Neural progenitor cell (in vitro differentiated cells): ENCODE measurements at places on chromosomes 11 and 22. TPM values are rescaled to one million over a fixed set of nuclear protein-coding genes. Genes with fewer than 3 reads are reported as not detected.

- no peak for DNase-seq
Measured at GRCh38 chr11:96314326-96315020, 28.5 kb downstream of the MAML2 start.

The NRGN gene
- 0.39 and 7.5 TPM in 2 replicates for total RNA-seq

DNA sequence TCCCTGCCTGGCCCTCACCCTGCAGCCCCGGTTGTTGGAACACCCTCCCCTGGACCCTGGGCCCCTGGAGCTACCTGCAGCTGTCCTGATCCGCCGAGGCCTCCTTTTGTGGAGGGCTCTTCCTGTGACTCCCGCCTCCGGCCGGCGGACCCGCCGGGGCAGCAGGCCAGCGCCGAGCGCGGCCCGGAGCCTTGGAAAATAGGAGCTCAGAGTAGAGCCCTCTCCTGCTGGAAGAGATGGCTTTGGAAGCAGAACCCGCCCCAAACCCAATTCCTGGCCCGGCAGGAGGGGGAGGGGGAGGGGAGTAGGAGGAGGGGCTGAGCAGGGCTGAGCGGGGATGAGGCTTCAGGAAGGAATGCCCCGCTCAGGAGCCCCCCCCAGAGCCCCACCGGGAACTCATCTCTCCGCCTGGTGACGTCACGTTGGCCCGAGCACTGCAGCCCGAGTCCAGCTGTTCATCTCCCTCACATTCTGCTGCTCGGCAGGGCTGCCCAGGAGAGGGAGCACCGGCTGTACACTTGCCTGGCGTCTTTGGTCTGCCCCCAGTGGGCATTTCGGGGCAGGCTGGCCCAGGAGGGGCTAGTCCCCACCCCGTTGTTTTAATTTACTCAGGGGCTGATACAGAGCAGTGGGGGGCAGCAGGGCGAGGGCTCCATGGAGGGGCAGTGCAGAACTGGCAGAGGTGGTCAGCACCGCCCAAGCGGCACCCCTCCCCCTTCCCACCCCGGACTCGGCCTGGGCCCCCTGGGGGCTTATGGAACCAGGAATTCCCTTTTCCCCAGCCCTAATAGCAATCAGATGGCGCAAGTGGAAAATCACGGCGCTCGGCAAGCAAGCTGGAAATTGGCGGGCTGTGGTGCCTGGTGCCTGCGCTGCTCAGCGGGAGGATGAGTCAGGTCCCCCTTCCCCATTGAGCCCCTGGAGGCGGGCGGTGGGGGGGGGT, at the start of gene MRGPRF:
Gene MRGPRF, minus strand, starts transcription at position 238 of the 943 bp plus-strand sequence. CDS start 3,345 bp downstream, outside the sequence.
- DNase-seq: peak; percentile 70

The TRPM5 gene
- 0.34 TPM in 1 of 2 replicates, not detected in the other for total RNA-seq

DNA sequence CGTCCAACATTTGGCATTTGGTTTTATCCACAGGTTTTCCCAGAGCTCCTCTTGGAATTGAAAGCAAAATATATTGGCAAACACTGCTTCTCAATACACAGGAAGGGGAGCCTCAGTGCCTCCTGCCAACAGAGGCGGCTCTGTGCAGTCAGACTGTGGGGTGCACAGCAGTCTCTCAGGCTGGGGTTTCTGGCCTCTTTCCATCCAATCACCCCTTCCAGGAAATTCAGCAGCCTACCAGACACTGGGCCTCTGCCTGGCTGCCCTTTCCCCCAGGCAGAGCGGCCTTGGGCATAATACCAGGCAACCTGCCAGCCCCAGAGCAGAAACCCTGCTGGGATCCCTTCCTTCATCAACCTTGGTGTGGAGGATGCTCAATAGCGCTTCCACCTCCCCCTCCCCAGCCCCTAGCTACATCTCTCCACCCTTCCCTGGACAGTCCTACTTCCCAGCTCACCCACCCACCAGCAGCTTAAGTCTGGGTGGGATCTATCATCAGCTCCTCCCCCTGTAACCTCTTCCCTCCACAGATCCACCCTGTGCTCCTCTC, 17.8 kb upstream of the RAPSN start:
- DNase-seq: peak; percentile 41

DNA sequence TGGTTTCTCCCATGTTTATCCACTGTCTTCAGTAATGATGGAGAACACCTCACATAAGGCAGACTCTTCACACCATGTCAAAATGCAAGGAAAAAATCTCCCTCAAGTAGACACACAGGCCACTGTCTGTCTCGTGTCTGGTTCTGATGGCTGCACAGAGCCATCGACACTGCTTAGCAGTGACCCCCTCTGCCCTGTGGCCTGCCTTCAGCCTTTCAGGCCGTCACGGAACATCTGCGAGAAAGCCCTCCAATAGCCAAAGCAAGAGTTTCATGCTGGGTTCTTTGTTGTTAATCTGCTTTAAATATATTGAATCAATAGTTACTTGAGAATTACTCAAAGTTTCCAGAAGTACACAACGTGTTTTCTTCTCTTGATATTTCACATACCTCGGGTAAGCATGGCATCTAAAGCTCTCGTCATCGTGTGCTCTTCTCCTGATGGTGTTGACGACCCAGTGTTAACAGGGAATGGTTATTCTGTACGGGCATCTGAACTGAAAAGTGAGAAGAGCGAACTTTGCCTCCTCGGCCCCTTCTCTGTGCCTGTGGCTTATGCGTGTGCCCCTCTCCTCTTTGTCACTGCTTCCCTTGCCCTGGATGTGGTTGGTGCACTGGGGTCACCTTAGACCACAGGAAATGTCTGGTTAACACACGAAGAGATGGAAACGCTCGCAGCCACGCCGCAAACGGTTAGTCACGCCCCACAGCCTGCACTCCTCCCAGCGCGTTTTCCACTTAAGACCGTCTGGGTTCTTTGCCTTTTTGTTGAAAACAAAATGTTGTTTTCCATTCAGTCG, 33.4 kb upstream of the CTTN start:
- no peak for DNase-seq

The GPHA2 gene
- 1.5 TPM in 1 of 2 replicates, not detected in the other for total RNA-seq

The MS4A2 gene
- not detected in 2 replicates for total RNA-seq

DNA sequence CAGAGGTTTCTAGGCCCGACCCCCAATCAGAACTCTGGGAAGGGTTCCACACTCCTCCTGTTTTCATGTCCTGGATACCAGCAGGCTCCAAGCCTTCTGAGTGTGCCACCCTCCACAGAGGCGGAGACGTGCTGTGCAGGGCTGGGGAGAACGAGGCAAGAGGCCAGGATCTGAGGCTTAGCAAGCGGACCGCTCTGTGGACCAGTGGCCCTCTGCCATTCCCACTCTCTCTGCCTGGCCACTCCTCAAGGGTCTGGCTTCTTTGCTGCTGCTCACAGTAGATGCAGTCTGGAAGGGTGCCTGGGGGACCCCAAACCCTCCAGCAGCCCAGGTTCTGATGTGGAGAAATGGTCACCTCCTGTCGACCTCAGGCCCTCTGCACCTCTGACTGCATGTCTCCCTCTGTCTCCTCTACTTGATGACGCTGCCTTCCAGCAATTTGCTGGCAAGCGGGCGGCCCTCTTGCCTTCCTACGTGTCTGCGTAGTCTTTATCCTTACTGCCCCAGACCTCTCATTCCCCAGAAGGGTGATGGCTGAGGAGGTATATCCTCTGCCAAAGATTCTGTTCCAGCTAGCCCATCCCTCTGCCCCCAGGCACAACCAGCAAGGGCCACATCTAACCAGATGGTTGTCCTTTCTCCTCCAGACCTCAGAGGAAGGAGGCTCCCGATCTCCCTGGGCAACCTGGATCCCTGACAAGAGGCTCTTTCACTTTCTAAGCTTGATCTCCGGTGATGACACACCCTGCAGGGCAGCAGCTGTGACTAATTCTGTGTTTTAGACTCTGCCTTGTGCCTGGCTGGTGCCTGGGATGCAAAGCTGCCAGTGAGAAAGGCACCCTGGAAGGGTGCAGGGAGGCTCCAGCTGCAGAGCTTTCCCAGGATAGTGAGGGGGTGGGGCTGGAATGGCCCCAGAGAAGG, 87.3 kb downstream of the NAT10 start:
- peak; percentile 13 for DNase-seq

The IL10RA gene
- 0.12 TPM in 1 of 2 replicates, not detected in the other for total RNA-seq

The TRMU gene
- total RNA-seq: 66.9 and 70.1 TPM in 2 replicates
